D721Med (cell line): ENCODE measurements at places on chromosomes 5 and 9.

GRCh38 chr5:173143567-173143966, 764 bp upstream of the BNIP1 start:
- DNase-seq = no peak

DNA sequence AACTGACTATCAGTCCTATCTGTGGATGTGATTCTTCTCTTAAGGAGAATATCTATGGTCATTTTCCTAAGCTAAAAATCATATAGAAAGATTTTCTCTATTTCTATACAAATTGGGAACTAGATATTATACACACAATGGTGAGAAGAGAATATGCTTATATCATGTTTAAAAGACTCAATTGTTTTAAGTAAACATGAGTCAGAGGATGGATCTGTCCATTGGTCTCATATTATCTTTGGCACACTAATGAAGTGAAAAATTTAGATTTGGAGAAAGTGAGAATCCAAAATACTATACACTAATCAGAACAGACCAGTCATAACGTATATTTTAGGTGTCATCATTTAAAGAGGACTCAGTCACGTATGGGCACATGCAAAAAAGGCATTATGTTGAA, 16.5 kb upstream of the SPINK14 start:
- no peak for DNase-seq

DNA sequence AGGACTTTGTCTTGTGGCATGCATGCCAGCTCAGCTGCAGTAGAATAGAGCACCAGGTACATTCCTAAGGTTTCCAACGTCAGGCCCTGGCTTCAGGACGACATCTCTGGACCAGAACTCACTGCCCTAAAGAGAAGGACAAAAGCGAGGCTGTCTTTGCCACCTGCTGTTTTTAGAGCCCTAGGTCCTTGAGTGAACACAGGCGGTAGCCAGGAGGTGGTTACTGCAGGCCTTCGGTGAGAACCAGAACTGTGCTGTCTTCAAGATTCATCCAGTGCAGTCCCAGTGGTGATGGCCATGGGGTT, 288.9 kb upstream of the CDH18 start:
- no peak for DNase-seq

DNA sequence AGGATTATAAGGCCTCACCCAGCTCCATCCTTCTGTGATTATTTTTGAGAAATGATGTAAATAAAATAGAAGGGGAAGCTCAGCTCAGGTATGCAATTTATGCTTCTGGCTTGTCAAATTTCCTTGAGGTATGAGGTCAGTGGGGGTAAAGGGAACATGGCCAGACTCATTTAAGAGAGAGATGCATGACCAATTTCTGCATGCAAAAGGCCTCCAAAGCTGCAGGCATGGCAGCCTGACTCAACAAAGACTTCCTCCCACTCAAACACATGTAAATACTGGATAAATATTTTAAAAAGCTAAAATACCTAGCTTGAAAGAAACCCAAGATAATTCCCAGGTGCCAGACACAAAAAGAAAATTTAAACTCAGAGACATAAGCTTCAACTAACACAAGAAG, 101.4 kb upstream of the SLC1A3 start:
- no peak for DNase-seq

DNA sequence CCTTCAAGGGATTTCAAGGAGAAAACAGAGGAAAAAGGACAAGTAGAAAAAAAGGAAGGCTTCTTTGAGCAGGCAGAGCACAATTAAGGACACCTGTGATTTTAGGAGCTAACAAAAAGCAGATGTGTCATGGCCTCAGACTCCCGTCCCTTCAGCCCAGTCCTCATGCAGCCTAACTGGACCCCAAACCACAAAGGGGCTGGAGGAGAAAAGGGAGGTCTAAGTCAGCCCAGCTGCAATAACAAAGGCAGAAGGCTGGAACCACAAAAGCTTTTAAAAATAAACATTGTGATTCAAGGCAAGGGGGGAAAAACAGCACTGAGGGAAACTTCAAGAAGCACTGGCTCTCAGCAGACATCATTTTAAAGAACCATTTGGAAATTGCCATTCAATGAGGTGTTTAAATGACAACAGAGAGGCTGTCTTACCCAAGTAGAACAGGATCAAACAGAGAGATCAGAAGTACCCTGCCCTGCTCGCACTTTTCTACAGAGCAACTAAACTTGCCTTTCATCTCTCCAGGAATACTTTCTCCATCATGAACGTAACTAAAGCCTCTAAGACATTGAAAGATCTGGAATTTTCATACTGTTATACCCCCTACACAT, 89.3 kb downstream of the SEMA5A start:
- DNase-seq = no peak

DNA sequence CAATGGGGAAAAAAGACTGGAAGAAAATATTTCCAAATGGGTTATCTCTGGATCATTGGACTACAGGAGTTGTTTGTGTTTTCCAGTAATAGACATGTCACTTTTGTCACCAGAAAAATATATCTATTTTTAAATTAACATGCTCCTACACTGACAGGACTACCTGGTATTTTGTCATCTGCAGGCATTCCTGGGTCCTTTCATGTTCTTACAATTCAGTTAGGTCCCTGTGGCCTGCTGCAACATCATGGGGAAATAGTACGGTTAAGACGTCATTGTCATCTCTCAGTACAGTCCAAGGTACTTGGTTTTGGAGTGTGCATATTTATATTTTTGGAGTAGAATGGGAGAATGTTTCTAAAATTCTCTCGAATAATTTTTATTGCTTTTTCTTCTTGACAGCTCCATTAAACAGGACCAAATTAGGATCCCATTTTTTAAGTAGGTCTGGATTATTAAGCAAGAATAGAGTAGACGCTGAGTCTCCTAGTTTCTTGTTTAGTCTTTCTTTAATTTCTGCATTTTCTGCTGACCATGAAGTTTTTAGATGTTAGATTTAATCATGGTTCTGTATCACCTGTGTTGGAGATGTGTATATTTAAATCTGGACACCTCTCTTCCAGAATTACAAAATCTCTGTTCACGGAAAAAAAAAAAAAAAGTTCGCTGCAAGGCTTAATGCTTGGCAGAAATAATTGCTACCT, 46.9 kb downstream of the SLC22A5 start:
- no peak for DNase-seq

DNA sequence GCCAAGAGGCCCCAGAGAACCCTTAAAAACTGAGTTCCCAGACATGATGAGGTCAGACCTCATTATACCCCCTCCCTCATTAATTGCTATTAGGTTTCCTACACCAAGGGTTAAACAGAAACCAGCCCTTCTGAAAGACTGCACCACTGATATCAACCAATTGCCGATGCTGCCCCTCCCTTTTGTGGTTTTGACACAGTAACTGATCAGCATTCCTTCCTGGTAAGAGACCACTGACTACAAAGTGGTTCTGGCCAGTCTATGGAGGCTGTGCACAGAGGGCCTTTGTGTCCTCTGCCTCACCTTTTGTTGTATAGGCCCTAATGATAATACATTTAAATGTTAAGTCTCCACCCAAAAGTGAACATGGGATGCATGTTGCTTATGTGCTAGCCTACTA, 201.5 kb downstream of the FRMD3 start:
- no peak for DNase-seq

DNA sequence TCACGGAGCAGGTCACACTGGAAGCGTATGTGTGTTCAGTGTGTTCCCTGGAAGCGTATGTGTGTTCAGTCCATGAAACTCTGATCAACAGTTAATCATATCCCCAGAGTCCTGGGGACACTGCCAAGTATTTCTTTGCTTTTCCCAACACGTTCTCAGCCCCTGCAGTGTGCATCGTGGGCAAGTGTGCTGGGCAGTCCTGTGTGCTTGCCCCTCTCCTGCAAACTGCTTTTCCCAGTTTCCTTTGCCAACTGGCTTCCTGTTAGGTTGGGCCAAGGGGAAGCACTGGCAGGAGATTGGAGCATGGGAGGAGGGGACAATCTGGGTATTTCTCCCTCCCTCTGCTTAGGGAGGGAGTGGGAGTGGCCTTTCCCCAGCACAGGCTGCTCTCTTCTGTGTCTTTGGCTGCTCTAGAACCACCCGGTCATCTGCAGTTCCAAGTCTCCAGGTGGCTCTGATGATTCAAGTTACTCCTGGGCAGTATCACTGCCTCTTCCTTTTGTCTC, 36.8 kb upstream of the NEK6 start:
- no peak for DNase-seq

DNA sequence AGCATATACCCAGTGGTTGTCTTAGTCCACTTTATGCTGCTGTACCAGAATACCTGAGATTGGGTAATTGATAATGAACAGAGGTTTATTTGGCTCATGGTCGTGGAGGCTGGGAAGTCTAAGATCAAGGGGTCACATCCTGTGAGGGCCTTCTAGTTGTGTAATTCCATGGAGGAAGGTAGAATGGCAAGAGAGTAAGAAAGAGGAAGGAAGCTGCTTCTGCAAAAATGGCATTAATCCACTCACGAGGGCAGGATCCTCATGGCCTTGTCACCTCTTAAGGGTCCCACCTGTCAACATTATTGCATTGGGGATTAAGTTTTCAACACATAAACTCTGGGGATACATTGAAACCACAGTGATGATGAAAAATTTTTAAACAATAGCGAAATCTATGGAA, 17.0 kb downstream of the BTNL8 start:
- DNase-seq = no peak

GRCh38 chr9:78939311-78940065, 632.3 kb upstream of the TLE4 start:
- DNase-seq = no peak

DNA sequence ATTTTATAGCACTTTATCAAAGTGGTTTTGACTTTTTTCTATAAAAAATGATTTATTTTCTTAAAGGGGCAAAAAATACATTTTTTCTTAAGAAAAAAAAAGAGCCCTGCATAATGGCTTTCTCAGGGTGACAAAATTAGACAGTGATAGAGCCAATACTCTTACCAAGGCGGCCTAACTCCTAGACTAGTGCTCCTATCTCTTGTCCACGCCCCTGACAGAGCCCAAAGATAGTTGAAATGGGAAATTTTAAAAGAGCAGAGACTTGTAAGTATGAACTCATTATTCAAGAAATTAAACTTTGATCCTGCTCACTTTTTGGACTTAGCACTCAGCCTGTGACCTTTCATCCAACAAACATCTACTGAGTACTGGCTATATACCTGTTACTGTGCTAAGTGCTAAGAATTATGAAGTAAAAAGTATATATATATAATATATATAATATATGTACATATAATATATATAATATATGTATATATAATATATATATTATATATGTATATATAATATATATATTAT, 1.2 kb downstream of the INVS start:
- no peak for DNase-seq

DNA sequence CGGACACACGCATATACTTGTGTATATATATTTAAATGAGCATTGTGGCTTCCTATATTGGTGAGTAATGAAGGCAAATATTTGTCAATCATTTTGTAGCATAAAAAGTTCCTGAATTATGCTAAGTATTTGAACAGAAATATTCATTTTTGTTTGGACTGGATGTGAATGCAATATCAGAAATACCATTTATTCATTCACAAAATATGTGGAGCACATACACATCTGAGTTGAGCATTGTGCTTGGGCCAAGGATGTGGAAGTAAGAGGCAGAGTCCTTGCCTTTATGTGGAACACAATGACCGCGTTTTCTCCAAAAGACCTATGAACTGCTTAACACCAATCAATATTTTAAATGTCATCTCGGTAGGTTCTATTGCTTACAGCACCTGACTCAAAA, 1086.5 kb downstream of the NR2F1-AS1 start:
- DNase-seq = no peak

- no peak for DNase-seq
These were observed 52.1 kb upstream of the TYRP1 start for GRCh38 chr9:12640866-12641636.

- peak; percentile 42 for DNase-seq
These were observed 168.1 kb downstream of the KDM4C start for GRCh38 chr9:6925836-6926235.

DNA sequence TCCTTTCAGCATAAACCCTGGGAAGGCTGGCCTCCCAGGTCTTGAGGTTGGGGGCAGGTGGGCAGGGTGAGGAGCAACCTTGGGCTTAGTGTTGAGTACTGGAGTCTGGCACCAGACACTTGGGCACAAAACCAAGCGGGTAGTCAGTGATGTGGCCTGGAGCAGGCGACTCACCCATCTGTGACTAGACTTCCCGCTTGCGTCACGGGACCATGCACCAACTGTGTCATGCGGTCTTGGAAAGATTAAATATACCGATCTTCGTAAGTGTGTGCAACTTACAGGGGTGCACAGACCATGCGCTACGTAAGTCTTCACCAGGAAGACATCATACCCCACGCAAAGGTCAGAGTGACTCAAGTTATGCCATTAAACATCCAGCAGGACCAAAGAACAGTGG, 304.4 kb upstream of the IRX4 start:
- DNase-seq = no peak

DNA sequence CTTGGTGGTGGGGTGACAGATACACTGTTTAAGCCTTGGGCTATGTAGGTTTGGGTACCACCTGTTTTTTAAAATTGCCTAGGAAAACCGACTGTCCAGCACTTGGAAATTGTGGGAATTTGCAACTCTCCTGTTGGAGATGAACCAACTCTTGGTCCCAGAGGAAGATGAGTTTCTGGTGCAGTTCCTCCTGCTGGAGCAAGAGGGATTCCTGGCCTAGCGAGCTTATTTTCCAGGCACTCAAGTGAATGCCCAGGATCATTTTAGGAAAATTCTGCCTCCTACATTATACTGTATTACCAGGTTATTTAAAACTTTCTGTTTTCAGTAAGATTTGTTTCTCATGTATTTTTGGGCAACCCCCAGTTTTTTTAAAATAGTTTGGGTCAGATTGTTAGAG, 33.7 kb downstream of the AP3S1 start:
- DNase-seq = no peak

DNA sequence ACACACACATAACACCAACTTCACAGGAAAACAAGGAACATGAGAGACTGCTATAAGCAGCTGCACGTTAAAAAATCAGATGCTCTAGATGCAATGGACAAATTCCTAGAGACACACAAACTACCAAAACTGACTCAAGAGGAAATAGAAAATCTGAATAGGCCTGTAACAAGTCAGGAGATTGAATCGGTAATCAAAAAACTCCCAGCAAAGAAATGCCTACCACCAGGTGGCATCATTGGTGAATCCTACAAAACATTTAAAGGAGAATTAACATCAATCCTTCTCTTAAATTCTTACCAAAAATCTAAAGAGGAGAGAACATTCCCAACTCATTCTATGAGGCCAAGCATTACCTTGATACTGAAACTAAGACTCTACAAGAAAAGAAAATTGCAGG, 54.9 kb downstream of the NDST1 start:
- no peak for DNase-seq

- DNase-seq = no peak
These were observed 249.8 kb upstream of the ARRDC3 start for GRCh38 chr5:91632871-91633270.

DNA sequence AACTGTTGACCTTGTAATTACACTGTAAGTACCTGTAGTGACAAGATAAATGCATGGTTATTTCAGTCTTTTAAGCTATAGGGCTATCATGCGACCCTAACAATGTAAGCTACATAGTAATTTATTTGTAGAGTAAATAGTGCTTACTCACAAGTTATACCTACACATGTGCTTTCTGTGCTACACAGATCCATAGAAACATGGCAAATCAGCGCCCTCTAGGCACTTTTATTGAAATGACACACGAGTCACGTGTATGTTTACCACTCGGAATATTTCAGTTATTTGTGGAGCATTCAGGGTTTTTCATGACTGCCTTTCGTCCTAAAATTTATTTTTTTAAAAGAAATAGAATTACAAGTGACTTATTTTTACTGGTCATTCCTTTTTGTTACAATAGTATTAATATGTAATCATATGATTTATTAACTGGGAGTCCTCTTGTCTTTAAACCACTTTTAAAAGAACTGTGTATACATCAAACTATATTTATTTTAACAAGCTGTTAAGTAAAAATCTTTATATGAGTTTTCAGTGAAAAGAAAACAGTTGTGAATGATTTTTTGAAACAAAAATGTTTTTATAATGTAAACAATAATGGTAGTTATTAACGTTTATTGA, 1242.3 kb upstream of the WWC1 start:
- DNase-seq = no peak
